Esophagus squamous epithelium (tissue), 5 donors: ENCODE measurements at places on chromosomes 1 and 21.

GRCh38 chr1:26287033-26287711, 7.3 kb downstream of the SH3BGRL3 start:
- no peak for DNase-seq

GRCh38 chr1:173570370-173571007, 32.4 kb downstream of the SLC9C2 start:
- DNase-seq: no peak

- no peak for DNase-seq
Observed at GRCh38 chr1:24952413-24952841, 22.4 kb upstream of the RUNX3 start.

- no peak for DNase-seq
Observed at GRCh38 chr1:30824736-30825429, 67.3 kb upstream of the LAPTM5 start.

- DNase-seq: no peak
Observed at GRCh38 chr1:42164551-42165420, at the start of gene GUCA2A. Gene GUCA2A (minus strand): TSS chr1:42164745. CDS start chr1:42164712, 33 bp downstream.

DNA sequence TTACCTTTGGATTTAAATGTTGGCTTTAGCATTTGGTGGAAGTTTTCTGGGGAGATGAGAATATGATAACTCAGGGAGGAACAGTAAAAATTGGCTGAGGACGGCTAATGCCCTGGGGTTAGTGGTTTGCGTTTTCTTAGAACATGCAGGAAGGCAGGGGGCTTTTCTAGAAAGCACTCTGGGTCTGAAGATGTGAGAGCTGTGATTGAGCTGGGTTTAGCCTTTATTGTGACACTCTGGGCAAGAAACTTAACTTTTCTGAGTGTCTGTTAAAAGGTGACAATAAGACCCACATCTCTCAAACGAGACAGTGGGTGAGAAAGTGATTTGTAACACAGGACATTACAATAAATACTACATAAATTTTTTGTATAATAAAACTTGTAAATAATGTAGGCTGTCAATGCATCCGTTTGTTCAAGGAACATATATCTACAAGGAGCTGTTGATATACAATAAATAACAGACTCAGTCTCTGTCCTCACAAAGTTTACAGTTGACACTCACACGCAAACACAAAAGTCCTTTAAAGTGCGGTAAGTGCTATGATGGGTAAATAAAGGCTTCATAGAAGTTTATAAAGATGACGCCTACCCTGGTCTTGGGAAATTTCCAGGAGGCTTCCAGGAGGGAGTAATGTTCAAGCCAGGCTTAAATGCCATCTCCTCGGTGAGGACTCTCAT, 49.5 kb upstream of the MRPS6 start:
- no peak for DNase-seq

DNA sequence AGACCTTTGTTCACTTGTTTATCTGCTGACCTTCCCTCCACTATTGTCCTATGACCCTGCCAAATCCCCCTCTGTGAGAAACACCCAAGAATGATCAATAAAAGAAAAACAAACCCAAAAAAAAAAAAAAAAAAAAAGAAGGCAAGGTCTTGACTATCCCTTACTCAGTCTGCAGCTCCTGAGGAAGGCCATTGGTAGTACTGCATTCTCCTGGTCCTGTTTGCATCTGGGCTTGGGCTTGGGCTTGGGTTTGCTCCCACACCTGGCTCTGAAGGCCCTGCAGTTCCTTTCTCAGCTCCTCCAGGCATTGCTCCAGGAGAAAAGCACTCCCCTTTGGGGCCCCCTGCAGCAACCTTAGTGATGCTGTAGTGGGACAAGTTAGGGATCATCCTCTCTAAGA, 1.6 kb downstream of the CCDC163 start:
- DNase-seq: no peak

DNA sequence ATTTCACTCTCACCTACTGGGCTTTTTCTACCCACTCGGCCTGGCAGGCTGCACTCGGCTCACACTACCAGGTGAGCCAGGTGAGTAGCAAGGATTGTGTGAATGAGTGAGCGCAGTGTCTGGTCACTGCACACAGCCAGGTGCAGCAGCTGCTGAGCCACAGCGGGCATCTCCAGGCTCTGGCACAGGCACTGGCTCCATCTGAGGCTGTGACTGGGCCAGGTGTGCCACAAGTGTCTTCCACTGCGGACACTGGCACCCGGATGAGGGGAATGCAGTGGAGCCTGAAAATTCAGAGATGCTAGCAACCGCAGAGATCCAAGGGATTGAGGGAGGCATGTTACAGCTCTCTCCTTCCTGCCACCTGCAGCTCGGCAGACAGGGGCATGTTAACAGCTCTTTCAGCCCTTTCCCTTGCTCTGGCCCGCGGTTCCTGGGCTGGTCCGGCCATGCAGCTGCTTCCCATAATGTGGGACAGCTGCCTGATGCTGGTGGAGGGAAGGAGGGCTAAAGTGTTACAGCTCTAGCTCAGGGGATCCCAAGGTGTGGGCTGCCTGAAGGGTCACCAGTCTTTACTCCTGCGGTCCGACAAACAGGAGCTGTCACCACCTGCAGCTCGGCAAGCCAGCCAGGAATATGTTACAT, 1038.3 kb downstream of the AMY1C start:
- DNase-seq: no peak

- no peak for DNase-seq
Observed at GRCh38 chr1:2132222-2133038, 62.1 kb downstream of the FAAP20 start.

GRCh38 chr1:85553416-85554335, 26.9 kb upstream of the CCN1 start:
- DNase-seq: no peak
